ENCODE measurements at places on chromosomes 6 and 20. TPM values are rescaled to one million over a fixed set of nuclear protein-coding genes. Genes with fewer than 3 reads are reported as not detected.

DNA sequence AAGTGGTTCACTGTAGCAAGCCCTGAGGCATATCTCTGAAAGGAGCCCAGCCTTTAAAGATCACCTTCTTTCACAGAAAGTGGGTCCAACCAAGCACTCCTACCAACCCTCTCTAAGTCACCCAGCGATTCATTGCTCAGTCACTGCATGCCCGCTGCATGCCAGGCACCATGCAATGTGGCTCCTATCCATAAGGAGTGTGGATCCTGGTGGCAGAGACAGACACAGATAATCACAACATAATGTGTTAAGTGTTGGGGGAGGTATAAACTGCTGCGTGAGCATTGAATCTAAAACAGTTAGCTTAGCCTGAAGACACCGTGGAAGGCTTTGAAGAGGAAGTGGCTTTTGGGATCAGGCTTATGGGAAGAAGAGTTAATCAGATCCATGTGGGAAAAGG is 659.5 kb downstream of the PTPRT start:
- DNase-seq: no peak

The BPIFB4 gene
- not detected for total RNA-seq

GRCh38 chr6:139500977-139501376 is 126.5 kb upstream of the CITED2 start:
- no peak for DNase-seq

The FNDC1 gene
- total RNA-seq: not detected

GRCh38 chr6:52834481-52834880 is 6.1 kb downstream of the GSTA5 start:
- peak; percentile 59 for DNase-seq

The EYA2 gene
- not detected for total RNA-seq

- DNase-seq: no peak
These were observed 130.3 kb upstream of the HDAC2 start for GRCh38 chr6:114101255-114101654.

The TRAPPC3L gene
- total RNA-seq: 0.18 TPM

The WFDC5 gene
- not detected for total RNA-seq

The C2 gene
- total RNA-seq: not detected

The PSMF1 gene
- 187 TPM for total RNA-seq

The GGT7 gene
- total RNA-seq: 16.1 TPM

DNA sequence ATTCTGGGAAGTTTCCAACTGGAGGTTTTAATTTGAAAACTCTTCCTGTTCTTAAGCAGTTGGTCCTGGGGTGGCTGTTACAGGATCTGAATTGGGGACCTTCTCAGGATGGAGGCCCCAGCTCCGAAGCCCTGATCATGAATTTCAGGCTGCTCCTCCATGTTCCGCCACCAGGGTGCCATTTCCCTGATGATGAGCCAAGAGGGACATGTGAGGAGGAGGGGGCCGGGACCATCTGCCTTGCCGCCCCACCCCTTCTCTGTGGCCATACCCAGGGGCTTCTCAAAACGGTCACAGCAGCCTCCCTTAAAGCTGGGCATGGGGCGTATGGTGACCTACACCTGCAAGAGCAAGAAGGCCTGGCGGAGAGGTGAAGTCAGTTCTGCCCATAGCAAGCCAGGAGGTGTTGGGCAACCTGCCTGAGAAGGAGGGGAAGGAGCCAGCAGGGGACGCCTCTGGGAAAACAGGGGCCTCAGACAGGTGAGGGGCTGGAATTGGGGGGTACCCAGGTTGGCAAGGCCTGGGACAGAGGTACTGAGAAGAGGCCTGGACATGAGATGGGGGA is 3.6 kb upstream of the BAK1 start:
- no peak for DNase-seq

DNA sequence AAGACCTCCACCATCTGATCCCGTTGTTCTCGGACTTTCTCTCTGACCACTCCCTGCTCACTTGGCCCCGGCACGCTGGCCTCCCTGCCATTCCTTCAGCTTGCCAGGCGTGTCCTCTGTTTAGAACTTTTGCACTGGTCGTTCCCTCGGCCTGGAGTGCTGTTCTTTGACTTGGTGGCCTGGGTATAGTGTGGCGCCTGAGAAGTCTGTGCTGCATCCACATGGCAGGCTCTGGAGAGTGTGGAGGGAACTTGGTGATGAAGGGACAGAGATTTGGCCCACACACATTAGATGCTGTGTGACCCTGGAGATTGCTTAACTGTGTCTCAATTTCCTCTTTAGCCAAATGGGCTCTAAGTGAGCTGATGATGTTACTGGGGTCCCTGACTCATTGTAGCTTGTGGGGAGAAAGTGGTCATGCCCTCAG is 13.0 kb upstream of the TGM2 start:
- DNase-seq: no peak

DNA sequence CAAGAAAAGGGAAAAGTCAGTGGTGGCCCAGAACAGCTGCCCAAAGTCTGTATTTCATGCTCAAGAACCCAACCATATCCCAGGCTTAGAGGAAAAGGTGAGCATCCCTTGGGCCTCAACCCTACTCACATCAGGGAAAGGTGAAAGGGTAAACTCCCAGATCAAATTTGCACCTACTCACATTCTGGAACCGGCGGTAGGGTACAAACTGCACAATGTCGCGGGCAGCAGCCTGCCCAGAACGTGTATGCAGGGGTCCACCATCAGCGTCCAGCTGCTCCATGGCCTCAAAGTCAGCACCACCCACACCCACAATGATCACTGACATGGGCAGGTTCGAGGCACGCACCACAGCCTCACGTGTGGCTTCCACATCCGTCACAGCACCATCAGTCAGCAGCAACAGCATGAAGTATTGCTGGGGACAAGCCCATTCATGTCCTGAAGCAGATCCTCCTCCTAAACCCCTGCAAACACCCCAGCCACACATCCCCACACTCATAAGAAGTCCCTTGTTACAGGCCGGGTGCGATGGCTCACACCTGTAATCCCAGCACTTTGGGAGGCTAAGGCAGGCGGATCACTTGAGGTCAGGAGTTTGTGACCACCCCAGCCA is 10.9 kb downstream of the SPAG4 start:
- DNase-seq: no peak

The SEMG1 gene
- total RNA-seq: not detected

The HLA-C gene
- total RNA-seq: 87.2 TPM

The ENPP3 gene
- total RNA-seq: 0.12 TPM

The HLA-DPA1 gene
- total RNA-seq: 2.2 TPM

- DNase-seq: no peak
These were observed 4.9 kb downstream of the PREX1 start for GRCh38 chr20:48822879-48823385.

- no peak for DNase-seq
These were observed 3.0 kb upstream of the DLGAP4 start for GRCh38 chr20:36303020-36303595.

The NKAIN4 gene
- not detected for total RNA-seq

The PGC gene
- not detected for total RNA-seq

DNA sequence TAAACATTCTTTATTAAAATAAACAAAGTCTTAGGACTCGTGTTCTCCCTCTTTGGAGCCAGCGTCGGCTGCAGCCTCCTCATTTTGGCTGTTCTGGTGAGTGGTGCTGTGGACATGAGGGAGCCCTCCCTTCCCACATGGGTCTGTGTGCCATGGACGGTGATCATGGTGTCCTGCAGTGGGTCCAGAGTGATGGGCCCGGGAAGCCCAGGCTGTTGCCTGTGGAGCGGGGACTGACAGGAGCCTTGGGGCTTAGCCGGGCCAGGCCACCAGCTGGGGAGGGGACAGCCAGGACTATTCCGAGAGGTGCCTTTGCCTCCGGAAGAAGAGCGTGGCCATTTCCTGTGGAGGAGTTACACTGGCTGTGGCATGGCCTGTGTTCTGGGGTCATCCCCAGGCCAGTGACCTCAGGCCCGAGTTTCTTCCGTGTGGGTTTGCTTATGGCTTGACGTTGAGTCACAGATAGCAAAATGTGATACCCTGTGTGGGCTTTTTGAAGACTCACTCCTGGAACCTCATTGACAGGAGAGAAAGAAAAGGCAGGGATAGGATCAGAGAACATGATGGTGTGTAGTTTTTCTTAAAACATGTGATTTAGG is 153.4 kb downstream of the DTNBP1 start:
- DNase-seq: no peak

GRCh38 chr6:52231406-52232127 is 12.7 kb downstream of the IL17F start:
- no peak for DNase-seq

The MROH8 gene
- 1.9 TPM for total RNA-seq

The C20orf141 gene
- total RNA-seq: not detected

DNA sequence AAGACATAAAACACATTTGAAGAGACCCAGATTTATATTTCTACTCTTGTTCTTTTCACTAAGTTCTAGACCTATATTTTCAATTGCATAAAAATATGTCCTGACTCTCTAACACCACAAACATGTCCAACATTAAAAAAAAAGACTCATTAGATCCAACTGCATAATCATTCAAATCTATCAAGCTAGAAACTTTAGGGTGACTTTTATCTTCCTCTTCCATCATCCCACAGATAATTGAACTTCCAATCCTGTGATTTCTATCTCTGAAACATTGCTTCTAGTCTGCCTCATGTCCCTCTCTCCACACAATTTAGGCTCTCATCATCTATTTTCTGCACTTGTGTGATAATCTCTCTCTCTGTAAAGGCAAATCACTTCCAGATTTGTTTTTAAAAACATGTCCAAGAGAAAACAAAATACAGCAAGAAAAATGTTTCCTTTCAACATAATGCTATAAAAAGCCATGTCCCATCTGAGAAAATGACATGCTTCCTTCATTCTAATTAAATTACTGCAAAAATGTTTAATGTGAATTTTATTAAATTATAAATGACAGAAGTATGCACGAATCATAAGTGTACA is 615.9 kb downstream of the RNF144B start:
- no peak for DNase-seq

The NRN1 gene
- total RNA-seq: not detected

DNA sequence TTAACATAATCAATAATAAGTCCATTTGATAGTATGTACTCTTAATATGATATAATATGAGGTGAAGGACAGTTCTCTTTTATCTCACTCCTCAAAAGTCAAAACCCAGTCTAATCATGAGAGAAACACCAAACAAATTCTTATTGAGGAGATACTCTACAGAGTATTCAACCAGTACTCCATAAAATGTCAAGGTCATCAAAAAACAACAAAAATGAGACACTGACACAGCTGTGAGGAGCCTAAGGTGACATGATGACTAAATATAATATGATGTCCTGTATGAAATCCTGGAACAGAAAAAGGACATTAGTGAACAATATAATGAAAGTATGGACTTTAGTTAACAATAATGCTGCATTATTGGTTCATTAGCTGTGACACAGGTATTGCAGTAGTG is 675.1 kb downstream of the HTR1B start:
- DNase-seq: no peak

- no peak for DNase-seq
These were observed 137.7 kb downstream of the BACH2 start for GRCh38 chr6:90158936-90159335.

The HLA-DQA1 gene
- total RNA-seq: not detected

The AVP gene
- not detected for total RNA-seq

GRCh38 chr6:133820208-133820607 is 68.7 kb upstream of the TCF21 start:
- DNase-seq: no peak

- DNase-seq: no peak
These were observed 212.4 kb upstream of the LRFN2 start for GRCh38 chr6:40799296-40800140.

The AIF1 gene
- not detected for total RNA-seq

The KHDRBS2 gene
- total RNA-seq: not detected

DNA sequence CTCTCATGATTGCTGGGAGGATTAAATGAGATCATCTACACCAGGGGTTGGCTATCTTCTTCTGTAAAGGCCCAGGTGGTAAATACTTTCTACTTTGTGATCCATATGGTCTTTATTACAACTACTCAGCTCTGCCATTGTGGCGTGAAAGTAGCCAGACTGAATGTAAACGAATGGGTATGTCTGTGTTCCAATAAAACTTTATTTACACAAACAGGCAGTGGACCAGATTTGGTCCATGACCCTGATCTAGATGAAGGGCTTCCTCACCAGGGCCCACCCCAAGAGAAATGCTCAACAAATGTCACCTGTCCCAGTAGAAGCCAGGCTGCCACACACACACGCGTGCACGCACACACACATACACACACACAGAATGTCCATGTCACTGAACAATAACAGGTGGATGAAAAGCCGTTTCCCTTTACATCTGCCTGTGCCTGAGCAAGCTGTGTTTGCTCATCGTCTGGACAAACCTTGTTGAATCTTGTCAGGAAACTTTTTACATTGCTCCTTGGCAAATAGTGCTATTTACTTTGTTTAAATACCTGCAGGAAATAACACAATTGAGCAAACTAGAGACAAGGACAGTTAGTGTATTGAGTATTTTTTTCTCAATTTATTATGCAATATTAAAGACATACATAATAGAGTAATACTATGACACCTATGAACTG is 114.3 kb downstream of the EYA2 start:
- no peak for DNase-seq

DNA sequence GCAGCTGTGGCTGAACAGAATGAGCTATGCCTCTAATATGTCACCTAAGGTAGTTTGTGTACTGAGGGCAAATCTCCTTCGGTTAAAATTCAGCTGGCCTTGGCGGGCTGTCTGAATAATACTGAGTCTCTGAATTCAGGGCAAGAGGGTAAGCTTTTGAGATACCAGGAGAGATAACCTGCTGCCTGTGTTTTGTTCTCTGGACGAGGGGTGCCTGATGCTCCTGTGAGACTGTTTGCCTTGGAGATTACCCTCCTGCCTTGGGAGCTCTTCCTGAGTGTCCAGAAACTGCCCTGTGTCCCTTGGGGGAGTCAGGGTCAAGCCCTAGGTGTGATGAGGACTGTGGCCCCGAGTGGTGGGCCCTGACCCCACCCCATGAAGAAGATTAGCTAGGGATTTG is 282.9 kb downstream of the KIF16B start:
- DNase-seq: no peak

The NHLRC1 gene
- total RNA-seq: 0.81 TPM

The ZNF165 gene
- total RNA-seq: 0.17 TPM

GRCh38 chr20:31842471-31843157 is 2.8 kb downstream of the FOXS1 start:
- DNase-seq: peak; percentile 37

DNA sequence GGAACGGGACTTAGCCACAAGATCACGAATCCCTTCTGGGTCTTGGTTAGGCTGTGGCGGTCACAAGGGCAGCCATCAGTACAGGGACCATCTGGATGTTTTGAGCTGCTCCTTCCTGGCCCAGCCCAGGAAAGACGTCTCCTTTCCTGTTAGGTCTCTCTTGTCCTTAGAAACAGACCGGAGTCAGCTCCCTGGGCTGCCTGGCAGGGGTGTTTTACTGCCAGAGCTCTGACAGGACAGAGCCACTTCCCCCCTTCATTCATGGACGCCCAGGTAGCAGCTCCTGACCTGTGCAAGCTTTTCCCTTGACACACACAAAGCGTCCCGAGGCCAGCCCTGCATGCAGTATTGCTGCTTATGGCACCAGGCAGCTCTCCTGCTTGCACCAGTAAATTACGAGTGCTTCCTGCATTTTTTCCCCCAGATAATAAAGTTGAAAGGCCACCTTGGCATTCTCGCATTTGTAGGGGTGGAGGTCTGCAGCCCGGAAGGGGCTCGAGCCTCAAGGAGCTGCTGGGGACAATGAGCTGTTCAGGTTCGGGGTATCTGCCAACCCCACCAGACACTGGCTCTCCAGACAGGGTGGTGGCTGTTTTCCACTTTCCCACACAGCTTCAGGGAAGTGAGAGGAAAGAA is 87.4 kb downstream of the NOL4L start:
- DNase-seq: no peak

The SLPI gene
- total RNA-seq: not detected

GRCh38 chr20:11564491-11564890 is 353.2 kb upstream of the BTBD3 start:
- no peak for DNase-seq

The TUBB2B gene
- 1.1 TPM for total RNA-seq
